ENCODE measurements at places on chromosomes 13 and 19.

DNA sequence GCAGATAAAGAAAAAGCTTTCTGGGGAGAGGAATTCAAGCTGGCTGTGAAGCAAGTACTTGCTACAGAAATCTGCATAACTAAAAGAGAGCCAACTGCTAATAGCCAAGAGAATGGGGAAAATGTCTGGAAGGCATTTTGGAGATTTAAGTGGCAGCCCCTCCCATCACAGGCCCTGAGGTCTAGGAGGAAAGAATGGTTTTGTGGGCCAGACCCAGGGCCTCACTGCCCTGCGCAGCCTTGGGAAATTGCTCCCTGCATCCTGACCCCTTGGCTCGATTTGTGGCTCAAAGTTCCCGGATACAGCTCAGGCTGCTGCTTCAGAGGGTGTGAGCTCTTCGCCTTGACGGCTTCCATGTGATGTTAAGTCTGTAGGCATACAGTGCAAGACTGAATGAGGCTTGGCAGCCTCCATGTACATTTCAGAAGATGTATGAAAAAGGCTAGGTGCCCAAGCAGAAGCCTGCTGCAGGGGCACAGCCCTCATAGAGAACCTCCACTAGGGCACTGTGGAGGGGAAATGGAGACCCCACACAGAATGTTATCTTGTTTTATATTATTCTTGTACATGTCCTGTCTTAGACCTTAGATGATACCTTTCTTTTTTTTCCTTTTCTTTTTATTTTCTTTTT lies 34.4 kb downstream of the MZT1 start:
- no peak for DNase-seq

GRCh38 chr13:98482476-98483444 lies 94.1 kb downstream of the STK24 start:
- peak; percentile 32 for DNase-seq

- no peak for DNase-seq
These were observed 26.0 kb upstream of the RBM26 start for GRCh38 chr13:79432086-79432485.

GRCh38 chr19:467554-467953 lies 6.7 kb upstream of the SHC2 start:
- DNase-seq, result no peak

GRCh38 chr13:45472171-45472705 lies 7.5 kb downstream of the COG3 start:
- DNase-seq, result no peak

GRCh38 chr19:49749055-49749716 lies 13.9 kb downstream of the TSKS start:
- no peak for DNase-seq

DNA sequence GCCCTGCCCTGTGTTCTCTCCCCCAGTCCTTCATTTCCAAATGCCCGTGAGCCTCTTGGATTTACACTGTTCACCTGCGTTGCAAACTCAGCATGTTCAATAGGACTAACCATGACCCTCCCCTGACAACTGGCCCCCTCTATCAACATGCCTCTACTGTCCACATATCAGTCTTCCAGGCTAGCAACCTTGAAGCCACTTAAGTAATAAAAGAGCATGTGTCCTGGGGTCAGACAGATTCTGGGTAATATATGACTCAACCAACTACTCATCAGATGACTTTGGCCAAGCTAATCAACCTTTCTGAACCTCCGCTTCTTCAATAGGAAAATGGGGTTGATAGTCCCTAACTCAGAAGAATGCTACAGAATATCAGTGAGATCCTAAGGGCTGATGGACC lies 15.1 kb upstream of the PDX1 start:
- DNase-seq, result no peak

GRCh38 chr13:41492432-41493260 lies 35.3 kb downstream of the RGCC start:
- DNase-seq, result no peak

DNA sequence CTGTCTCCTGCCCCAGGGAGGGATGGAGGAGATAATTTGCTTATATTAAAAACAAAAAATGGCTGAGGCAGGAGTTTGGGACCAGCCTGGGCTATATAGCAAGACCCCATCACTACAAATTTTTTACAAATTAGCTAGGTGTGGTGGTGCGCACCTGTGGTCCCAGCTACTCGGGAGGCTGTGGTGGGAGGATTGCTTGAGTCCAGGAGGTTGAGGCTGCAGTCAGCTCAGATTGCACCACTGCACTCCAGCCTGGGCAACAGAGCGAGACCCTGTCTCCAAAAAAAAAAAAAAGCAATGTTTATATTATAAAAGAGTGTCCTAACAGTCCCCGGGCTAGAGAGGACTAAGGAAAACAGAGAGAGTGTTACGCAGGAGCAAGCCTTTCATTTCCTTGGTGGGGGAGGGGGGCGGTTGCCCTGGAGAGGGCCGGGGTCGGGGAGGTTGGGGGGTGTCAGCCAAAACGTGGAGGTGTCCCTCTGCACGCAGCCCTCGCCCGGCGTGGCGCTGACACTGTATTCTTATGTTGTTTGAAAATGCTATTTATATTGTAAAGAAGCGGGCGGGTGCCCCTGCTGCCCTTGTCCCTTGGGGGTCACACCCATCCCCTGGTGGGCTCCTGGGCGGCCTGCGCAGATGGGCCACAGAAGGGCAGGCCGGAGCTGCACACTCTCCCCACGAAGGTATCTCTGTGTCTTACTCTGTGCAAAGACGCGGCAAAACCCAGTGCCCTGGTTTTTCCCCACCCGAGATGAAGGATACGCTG lies 184.0 kb downstream of the KDM4B start:
- no peak for DNase-seq

- no peak for DNase-seq
These were observed 1.7 kb downstream of the COL4A2 start for GRCh38 chr13:110308656-110309359.

DNA sequence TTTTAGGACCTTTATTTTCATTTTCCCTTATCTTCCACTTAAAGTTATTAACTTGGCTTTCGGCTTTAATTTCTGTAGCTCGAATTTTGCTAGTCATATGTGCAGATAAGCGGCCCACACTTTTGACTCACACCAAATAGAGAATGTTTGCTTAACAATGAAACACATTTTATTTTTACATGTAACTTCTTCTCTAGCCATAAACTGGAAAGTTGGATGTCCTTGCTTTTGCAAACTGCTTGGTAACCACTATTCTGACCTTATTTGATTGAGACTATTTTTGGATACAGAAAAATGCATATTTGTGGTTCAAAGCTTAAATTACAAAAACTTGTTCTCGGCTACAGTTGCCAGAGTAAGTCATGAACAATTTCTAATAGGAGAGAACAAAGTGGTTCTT lies 600.0 kb downstream of the KCTD12 start:
- DNase-seq, result no peak

DNA sequence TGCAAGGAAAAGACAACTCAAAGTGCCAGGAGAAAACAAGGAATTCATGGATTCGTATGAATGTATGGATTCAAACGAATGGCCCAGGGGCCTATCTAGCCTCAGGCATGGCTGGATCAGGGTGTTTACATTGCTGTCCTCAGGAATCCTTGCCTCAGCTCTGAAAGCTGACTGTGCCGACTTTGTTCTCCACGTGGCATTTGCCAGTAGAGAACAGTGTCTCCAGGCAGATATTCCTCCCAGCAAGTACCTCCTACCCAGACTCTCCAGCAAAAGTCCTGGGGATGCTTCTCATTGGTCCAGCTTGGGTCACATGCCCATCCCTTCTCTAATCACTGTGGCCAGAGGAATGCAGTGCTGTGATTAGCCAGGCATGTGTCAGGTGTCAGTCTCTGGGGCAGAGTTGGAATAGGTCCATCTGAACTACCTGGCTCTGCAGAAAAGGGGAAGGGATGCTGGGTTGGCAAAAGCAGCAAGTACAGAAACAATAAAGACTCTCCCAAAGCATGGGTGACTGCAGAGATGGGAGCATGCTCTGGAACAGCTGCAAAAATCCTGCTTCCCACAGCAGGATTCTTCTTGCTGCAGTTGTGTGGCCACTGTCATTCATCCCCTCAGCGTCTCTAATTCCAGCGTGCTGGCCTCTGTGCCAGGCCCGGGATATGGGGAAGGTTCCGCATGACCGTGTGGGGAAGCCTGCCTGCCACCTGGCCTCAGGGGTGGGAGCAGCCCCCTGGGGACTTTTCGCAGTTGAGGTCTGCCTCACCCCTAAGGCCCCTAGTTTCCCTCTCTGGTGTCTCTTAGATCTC lies 30.0 kb downstream of the CCNE1 start:
- DNase-seq, result no peak

DNA sequence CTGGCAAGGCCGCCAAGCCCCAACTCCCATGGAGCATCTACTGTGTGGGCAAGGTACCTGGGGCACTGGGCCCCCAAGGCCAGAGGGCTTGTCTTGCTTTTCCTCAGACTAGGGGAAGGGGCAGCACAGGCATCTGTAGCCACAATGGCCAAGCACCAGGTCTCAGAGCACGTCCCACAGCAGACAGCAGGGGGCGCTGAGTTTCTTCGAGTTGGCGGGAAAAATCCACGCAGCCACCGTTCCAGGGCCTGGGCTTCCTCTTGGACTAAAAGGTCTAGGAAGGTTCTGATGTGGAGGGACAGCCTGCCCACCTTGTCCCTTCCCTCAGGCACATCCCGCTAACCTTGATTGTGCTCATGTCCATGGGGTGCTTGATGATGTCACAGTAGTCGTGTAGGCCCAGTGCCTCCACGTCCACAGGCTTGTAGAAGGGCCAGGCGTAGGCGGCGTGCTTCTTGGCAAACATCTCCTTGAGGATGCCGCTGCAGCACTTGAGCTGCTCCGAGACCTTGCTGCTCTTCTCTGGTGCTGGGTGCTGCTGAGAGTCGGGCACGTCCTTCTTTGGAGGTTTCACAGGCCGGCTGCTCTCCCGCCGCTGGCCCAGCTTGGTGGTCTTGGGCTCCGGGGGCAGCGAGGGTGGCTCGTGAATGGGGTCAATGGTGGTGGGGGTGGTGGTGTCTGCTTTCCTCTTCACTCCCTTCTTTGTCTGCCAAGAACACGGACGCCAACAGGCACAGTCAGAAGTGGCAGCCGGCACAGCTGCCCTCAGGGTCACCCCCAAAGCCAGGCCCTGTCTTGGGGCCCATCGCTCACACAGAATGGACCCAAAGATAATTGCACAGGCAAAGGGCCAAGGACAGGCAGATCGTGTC lies 32.0 kb upstream of the EPHX3 start:
- peak; percentile 25 for DNase-seq

- no peak for DNase-seq
These were observed 1.9 kb downstream of the IFNL1 start for GRCh38 chr19:39297931-39298634.

- DNase-seq, result peak; percentile 100
These were observed 2.1 kb downstream of the ING1 start for GRCh38 chr13:110715395-110716246.

DNA sequence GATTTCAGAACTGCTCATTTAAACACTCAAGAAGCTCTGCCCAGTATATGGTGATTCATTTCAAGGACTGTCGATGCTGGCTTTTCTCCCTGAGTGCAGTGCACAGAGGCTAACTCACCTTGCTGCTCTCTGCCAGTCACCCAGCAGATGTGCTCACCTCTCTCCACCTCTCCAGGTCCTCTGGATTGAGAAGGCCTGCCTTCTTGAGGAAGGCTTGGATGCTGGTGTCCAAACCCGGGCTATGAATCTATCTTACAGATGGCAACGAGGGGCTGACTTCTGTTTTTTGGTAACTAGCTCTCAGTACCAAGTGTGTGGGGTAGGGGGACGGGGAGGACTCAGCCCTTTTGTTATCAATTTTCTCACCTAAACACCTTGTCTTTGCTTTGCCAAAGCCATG lies 47.6 kb downstream of the TEX29 start:
- no peak for DNase-seq

- DNase-seq, result no peak
These were observed 74.6 kb upstream of the NPAS1 start for GRCh38 chr19:46944918-46945628.

GRCh38 chr19:39236527-39236926 lies 8.3 kb downstream of the IFNL3 start:
- DNase-seq, result no peak

DNA sequence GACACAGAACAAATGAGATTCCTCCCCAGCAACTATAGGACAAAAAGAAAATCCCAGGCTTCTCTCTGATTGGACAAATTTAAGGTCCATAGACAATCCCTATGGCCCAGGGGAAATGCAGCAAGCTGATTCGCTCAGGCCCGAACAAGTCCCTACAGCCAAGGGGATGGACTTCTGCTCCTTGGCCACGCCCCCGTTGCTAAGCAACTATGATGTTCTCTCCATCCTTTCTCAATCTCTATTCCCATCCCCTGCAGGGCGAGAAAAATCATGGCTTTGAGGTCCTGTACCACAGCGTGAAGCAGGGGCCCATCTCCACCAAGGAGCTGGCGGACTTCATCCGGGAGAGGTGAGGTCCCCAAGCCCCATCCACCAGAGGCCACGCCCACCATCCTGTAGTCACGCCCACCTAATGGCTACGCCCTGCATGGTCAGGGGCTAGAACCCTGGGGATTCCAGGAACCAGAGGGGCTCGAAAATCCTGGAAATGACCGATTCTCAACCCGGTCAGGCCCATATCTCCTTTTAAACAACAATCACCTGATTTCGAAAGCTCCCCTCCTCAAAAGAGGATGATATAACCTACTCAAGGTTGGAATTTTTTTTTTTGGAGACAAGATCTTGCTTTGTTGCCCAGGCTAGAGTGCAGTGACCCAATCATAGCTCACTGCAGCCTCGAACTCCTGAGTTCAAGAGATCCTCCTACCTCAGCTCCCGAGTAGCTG lies 11.4 kb downstream of the FCHO1 start:
- no peak for DNase-seq

DNA sequence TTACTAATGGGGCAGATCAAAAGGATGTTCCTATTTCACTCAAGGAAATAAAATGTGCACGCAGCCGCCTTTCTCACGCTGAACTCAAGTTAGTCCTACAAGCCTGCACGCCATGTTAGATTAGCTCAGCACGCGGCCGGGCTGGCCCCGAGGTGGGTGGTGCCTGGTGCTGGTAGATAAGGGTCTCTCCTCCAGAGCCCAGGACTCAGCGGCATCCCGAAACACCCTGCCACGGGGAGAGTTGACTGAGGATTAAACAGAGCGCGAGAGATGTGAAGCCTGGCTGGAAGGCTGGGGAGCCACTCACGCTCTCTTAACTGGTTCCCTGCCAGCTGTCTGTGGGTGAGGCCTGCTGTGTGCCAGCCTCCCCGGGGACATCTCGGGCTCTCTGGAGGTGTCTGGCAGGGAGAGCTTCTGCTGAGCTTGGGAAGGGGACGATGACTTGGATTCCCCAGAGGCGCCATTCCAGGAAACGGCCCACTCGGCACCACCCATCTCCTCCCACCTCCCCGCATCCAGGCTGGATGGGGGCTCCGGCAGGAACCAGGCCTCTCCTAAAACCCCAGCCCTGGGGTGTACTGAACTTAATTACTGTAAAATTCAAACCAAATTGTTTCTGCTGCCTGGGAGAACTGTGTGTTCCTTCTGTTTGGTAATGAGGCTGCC lies 122.2 kb downstream of the KDM4B start:
- peak; percentile 59 for DNase-seq

GRCh38 chr19:12985049-12985776 lies 10.1 kb upstream of the NFIX start:
- DNase-seq, result no peak

- no peak for DNase-seq
These were observed 1.3 kb upstream of the GALP start for GRCh38 chr19:56174550-56174949.
